ENCODE measurements at places on chromosomes 5 and 9.

GRCh38 chr5:139696167-139696893, 48.2 kb downstream of the CXXC5 start:
- DNase-seq = no peak

- DNase-seq = no peak
These were observed 29.8 kb downstream of the ANKRD33B start for GRCh38 chr5:10593531-10594181.

GRCh38 chr5:95701074-95701473, 18.3 kb upstream of the SPATA9 start:
- no peak for DNase-seq

DNA sequence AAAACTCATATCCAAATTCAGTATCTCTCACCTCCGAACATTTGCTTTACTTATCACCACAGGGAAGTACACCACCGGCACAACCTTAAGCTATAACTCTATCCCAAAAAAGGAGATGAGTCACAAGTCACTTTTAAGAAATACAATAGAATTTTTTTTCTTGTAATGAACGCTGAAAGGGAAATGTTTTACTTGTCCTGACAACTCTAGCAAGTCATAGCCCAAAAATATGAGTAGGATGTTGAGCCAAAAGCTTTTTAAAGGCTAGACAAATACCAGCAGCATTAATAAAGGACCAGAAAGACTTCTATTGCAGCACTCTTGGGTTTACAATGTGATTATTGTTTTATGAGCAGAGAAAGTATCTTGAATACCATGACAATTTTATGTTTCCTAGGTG, 147.3 kb upstream of the FST start:
- no peak for DNase-seq

- peak; percentile 27 for DNase-seq
These were observed 53.1 kb downstream of the TSPAN17 start for GRCh38 chr5:176700239-176700847.

- DNase-seq = no peak
These were observed 35.4 kb downstream of the OTULIN start for GRCh38 chr5:14699807-14700400.

DNA sequence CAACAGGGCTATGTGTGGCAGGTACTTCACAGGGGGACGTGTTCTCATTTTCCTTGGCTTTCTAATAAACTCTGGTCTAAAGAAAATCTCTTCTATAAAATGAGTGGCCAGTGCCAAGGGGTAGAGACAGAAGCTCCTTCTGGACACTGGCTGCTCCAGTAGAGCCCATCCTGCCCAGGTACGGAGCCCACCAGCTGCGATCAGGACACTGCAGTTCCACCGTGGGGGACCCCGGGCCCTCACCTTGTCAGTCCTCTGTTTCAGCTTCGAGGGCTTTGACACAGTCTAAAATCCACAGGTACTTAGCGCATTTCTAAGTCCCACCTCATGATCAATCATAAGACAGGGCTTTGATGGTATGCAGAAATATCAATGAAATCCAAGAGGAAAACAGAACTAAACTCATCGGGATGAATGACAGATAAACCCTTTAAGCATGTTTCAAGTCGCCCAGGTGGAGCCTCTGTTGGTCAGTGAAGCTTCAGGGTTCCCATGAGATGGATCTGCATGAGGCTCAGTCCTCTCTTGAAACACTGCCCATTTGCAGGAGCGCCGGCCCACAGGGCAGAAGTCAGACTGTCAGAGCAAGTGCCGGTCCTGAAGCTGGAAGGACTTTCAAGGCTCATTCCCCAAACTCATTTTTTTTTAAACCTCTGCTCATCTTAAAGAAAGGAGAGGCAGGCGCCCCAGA, 20.3 kb upstream of the TERT start:
- DNase-seq = no peak

GRCh38 chr5:6455571-6456200, 7.0 kb downstream of the UBE2QL1 start:
- DNase-seq = no peak

DNA sequence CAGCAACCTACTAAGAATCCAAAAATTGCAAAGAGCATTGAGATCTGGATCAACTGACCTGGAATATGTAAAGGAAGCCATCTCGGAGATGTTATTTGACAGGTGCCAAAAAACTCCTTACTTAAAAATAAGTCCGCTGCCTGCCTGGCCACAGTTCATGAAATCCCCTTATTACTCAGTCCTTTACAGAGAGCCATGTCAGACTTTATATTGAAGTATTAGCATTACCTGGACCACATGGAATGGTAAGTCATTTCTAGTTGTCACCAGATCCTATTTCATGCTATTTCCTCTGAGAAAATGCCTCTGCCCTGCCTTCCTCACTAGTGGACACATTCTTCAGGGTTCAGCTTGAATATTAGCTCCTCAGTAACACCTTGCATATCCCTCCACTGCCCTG, 115.7 kb downstream of the DEPDC1B start:
- DNase-seq = no peak

DNA sequence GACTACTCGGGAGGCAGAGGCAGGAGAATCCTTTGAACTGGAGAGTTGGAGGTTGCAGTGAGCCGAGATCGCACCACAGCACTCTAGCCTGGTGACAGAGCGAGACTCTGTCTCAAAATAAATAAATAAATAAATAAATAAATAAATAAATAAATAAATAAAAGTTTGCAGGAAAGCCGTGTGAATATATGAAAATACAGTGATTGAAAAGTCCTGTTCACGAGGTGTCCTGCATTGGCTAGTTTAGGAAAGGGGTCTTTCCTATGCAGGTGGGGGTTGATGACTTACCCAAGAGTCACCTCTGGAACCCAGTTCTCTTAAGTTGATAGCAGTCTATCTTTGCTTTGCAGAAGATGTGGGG, 7.3 kb downstream of the TENT4A start:
- no peak for DNase-seq

- DNase-seq = no peak
These were observed 68.1 kb downstream of the MAMDC2 start for GRCh38 chr9:70111641-70112236.

- no peak for DNase-seq
These were observed 139.5 kb downstream of the NIPBL start for GRCh38 chr5:37015795-37016666.

DNA sequence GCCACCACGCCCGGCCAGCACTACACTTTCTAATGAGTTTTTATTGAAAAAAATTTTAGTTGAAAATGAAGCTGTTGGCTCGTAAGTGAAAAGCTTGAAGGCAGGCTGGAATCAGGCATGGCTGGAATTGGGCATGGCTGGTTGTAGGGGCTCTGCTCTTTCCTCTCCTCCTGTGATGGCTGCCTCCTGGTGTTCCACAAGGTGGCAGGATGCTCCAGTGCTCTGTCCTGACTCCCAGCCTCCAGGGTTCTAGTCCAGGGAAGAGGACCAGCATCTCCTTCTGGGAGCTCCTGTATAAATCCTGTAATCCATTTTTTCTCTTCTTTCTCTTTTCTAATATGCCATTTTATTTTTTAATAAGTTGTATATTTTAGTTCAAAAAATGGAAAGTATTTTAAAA, 57.2 kb upstream of the DHFR start:
- DNase-seq = no peak

DNA sequence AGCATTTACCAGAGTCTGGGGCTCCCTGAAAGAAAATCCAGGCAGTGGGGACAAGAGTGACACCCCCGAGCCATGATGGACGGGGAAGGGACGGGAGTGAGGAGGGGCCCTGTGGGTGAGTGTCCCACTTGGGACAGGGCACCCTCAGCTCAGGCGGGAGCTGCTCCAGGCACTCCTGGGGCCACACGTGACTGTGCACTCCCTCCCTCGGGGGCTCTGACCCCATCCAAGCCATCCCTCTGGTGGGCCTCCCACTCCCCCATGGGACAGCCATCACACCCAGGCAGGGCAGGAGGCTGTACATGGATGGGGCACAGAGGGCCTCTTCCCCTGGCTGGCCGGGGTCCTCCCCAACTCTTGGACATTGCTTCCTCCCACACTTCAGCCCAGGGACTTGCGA, 3.0 kb upstream of the CARD9 start:
- no peak for DNase-seq
